ENCODE measurements at places on chromosomes 1 and 21.
A peak's percentile ranks its signal among the peaks of the same experiment; 100 is the strongest.

GRCh38 chr1:87334351-87335174 lies 5.9 kb downstream of the LMO4 start:
- no peak for DNase-seq

DNA sequence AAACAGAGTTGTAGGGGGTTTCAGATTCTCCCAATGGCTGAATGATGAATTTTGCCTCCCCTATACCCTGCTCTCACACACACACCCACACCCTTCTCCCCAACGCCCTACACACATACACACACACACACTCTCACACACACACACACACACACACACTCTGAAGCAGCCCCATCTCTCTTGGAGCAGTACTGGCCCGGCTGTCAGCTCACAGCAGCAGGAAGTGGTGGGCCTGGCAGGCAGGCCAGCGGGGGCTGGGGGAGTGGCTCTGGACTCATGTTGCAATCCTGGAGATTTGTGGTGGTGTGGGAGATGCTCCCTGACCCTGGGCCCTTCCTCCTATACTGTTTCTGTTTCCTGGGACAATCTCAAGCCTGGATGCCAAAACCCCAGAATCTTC lies 2.2 kb downstream of the IKBKE start:
- peak; percentile 36 for DNase-seq

- no peak for DNase-seq
Measured at GRCh38 chr1:177044390-177044789, 120.1 kb downstream of the ASTN1 start.

- DNase-seq, result no peak
Measured at GRCh38 chr1:60066001-60066400, 7.6 kb downstream of the C1orf87 start.

DNA sequence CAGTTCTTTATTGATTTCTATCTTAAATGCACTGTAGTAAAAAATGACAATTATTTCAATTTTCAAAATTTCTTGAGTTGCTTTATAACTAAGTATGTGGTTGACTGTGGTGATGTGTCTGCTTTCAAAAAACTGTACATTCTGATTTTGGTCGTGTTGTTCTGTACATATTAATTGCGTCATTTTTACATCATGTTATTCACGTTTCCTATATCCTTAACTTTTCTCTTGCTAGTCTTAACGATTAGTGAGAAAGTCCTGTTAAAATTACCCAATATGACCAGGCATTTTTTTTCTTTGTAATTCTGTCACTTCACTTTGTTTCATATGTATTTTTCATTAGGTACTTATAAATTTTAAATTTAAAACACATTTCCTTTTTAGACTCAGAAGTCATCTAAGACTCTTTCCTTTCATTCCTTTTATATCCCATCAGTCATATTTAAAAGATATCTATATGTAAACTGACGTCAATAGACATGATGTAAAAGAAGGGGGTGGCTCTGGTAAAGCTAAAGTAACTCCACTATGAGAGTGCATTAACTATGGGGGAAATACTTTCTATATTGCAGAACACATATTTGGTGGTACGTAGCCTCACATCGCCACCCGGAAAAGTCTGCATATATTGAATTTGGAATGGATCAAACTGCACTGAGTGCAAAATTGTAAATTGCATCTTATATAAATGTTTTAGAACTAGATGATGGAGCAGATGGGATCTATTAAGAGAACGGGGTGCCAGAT lies 1.1 kb upstream of the COA6 start:
- DNase-seq, result no peak

DNA sequence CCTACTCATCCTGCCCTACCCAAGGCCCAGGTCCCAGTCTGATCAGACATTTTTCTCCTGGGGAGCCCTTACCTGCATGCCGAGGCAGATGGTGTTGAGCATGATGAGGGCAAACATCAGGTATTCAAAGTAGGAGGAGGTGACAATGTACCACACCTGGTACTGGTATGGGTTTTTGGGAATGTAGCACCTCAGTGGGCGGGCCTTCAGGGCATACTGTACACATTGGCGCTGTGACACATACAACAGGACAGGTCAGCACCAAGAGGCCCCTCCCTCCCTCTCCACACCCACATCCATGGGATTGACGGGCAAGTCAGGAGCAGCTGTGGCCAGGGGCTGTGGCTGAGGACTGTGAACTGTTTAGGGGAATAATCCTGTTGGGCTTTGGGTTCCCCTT lies 37.1 kb upstream of the KIF21B start:
- no peak for DNase-seq

GRCh38 chr21:32713726-32714125 lies 14.1 kb downstream of the SYNJ1 start:
- DNase-seq, result no peak

DNA sequence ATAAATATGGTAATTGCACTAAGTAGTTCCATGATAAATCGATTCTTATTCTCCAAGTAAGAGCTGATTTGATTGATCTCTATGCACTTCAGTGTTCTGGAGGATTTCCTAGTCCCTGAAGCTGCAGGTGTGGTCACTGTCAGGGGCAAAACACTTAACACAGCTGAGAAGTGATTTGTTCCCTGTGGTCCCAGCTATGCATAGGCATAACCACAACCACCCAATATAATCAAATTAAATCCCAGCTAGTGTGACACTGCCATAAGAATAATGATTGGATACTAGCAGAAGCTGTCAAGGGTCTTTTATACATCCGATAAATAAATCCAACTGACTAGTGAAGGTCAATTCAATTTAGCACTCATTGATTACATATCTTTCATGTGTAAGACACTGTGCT lies 60.1 kb downstream of the PTGER3 start:
- DNase-seq, result no peak

- no peak for DNase-seq
Measured at GRCh38 chr1:206516728-206516990, 9.3 kb downstream of the RASSF5 start.

DNA sequence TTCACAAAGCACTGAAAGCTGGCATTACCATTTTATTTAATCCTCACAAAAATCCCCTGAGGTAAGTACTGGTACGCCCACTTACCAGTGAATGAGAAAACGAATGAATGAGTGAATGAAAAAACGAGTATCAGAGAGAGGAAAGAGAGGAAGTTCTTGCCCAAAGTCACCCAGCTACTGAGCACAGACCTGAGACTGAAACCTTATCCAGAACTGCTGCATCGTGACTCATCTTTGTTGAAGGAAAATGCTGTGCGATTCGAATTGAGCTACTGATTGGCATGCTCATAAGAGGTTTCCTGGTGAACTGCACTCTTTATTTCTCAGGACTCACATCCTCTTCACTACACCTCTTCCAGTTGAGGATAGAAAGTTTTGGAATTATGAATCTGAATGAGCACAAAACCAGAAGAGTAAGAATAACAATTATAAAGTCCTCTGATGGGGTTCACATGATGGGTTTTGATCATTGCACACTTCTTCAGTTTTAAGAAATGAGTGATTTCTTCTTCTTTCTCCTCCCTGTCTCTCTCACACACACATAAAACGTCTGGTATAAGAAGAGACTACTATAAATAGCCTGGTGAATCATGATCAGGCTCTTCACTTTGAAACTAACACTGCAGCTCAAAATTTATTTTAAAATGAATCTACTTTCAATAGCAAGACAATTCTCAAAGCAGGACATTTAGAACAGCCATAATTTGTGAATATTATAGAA lies 32.1 kb downstream of the IL12RB2 start:
- no peak for DNase-seq

DNA sequence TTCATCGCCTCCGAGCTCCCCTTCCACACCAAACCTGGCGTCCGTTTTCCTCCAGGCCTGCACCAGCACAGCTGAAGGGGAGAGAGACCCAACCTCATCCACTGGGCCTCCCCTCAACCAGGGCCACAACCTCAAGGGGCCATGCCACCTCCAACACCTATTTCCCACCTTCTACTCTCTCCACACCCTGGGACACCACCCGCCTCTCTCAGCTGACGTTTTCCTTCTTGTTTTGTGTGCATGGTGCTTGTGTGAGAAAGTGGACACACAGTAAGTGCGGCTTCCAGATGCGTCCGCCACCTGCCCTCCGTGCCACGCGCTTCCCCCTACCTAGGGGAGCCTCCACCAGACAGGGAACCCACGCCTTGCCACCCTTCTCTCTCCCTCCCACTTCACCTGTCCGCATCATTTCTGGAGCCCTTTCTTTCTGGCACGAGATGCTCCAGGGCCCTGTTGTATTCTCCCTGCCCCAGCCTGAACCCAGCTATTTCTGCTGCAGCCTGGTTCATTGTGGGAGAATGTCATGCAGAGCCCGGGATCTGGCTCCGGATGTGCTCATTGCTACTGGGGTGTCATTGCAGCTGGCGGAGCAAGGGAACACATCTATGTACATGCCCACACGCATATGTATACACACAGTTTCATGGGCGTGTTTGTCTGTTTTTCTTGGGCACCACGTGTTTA lies 1.3 kb upstream of the GNB1 start:
- no peak for DNase-seq

GRCh38 chr1:179129702-179130473 lies 48.0 kb downstream of the TOR3A start:
- peak; percentile 60 for DNase-seq

GRCh38 chr1:209650454-209650853 lies 1.8 kb downstream of the LAMB3 start:
- DNase-seq, result no peak

DNA sequence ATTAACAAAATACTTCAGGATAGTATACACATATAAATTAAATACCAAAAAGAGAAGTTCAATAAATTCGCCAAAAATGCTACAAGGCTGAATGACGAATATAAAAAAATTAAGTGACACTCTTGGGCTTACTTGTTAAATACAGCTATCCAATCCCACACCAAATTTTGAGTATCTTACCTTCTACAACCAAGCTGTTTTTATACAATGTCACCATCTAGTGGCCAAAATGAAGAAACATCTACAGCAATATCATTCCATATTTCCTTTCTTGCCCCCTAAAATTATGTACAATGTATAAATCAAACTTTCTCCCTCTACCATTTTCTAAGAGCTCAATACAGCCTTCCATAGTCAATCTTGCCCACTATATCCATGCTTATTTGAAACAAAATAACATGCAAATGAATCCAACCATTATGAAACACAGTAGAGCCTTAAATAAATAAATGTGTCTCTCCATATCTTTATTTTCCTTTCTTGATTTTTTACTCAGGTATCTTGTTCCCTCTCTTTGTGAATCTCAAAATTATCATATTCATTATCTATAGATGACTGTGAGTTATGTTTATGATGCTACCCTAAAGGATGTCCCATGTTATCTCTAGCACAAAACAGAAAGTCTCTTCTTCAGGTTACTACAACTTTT lies 86.3 kb downstream of the ACBD6 start:
- DNase-seq, result no peak

DNA sequence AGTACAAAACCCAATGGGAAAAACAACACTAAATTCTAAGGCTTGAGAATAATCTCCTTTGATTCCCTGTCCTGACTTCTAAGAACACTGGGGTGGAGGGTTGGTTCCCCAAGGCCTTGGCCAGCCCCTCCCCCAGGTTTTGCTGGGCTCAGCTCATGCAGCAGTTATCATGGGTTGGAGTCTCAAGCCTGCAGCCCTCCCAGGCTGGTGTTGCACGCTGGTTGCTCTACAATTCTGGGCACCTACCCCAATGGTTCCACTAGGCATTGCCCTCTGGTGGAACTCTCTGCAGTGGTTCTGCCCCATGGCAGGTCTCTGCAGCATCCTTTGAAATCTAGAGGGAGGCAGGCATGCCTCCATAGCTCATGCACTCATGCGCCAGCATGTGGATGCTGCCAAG lies 184.4 kb upstream of the PALMD start:
- no peak for DNase-seq

- peak; percentile 40 for DNase-seq
Measured at GRCh38 chr1:225962440-225962975, 21.5 kb upstream of the LEFTY2 start.

DNA sequence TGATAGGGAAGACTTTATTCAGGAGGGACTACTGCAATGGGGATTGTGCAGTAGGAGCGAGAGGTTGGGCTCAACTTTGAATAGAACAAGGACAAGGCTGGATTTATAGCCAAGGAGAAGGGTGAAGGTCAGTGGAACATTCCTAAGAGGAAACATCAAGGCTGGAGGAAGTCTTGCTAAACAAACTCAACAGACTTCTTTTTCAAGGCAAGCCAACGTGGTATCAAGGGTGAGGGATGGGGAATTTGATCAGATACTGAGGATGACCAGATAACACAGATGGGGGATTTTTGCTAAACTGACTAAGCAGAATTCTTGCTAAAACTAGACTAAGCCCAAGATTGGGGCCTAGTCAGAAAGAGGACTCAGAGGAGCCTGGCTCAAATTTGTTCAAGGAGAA lies 107.3 kb downstream of the DUSP10 start:
- DNase-seq, result no peak

DNA sequence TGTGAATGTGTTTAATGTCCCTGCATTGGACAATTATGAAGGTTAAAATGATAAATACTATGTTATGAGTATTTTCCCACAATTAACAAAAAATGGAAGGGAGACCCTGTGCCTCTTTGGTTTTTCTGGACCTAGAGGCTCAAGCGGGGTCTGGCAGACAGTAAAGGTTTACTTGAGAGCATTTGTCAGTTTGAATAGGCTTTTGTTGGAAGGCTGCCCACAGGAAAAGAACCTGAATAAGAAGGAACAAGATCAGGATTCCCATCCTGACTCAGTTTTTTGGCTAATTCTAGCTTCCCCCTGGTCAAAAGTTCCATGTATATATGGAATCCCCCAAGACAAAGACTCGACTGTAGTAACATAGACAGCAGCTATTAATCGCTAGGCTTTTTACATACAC lies 150.9 kb upstream of the JUN start:
- no peak for DNase-seq

GRCh38 chr1:52672946-52673345 lies 25.2 kb downstream of the COA7 start:
- DNase-seq, result no peak

DNA sequence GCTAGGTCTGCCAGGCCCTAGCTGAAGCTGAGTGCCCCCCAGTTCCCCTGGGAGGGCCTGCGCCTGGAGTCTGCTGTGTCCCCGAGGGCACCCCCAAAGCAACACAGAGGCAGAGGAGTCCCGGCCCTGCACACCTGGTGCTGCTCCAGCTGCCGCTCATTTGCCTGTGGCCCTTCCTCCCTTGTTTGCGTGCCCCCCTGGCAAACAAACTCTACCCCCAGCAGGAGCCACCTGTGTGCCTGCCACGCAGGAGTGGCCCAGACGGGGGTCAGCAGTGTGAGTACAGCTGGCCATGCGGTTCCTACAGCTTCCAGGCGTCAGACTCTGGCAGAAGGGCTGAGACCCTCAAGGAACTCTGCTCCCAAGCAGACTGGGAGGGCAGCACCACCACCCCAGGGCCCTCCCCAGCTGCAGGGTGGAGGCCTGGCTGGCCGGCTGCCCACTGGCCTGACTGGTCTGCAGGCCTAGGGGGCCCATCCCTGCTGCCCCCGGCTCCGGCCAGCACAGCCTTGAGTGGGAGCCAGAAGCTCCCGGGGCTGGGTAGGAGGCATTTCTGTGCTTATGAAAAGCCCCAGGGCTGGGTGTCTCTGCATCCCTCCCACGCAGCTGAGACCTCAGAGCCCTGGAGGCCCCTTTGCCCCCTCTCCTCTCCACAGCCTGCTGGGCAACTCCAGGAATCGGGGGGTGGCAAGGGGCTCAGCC lies 563 bp upstream of the TAS1R3 start:
- DNase-seq, result no peak

Measured in CD4-positive, alpha-beta T cell treated with Interleukin-6 at 100 ng/mL for 8 hours (primary cell).